ENCODE measurements at places on chromosomes 7 and 10.

DNA sequence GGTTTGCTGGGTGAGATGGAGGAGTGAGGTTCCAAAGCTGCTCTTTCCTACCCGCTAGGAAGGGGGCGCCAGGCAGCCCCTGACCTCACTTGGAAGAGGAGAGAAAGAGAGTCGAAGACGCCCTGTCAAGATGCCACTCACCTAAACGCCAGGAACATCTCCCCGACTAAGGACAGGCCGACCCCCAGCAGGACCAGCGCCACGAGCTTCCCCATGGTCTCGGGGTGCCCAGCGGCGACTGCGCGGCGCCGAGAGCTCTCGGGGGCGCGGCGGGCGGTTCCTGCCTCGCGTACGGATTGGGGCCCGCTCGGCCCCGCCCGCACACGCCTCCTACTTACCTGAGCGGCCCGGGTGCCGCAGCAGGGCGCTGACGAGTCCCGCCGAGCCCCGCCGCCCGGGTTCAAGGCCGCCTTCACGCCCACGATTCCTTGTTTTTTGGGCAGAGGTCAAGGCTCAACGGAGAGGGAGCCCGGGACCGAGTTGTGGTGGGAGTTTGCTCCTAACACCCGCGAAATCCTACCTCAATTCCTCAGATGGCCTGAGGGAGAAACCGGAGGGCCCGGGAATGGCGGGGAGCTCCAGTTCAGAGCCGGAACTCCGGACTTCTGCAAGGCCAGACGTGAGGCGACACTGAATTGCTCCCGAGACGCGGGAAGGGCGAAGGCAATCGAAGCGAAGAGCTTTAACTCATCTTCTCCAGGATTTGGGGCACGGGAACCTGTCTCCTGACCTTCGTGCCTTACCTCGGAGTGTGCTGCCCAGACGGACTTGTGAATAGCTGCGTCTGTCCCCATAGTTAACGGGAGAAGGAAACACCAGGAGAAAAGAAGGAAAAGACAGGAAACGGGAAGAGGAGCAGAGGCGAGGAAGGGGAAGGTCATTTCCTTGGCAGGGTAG lies at the start of gene PON3:
PON3 (minus strand) TSS at position 240 of the 897 bp plus-strand sequence; CDS start at position 215, 25 bp downstream.
- no peak within 1 kb of the TSS for H3K27ac ChIP-seq
- peak within 1 kb of the TSS; percentile 65 for H3K4me3 ChIP-seq
- no peaks in the 10 kb centered on the region for H3K36me3 ChIP-seq
- no peaks in the 10 kb centered on the region for H3K4me1 ChIP-seq
- H3K27me3 ChIP-seq: peaks cover 17% of the 10 kb centered on the region
- DNase-seq: peak; percentile 77

- no peaks in the 10 kb centered on the region for H3K4me1 ChIP-seq
- no peak overlapping the region for H3K27ac ChIP-seq
- no peak for DNase-seq
- no peak overlapping the region for H3K4me3 ChIP-seq
- no peaks in the 10 kb centered on the region for H3K27me3 ChIP-seq
These were observed 41.4 kb upstream of the GHITM start for GRCh38 chr10:84097787-84098353.

DNA sequence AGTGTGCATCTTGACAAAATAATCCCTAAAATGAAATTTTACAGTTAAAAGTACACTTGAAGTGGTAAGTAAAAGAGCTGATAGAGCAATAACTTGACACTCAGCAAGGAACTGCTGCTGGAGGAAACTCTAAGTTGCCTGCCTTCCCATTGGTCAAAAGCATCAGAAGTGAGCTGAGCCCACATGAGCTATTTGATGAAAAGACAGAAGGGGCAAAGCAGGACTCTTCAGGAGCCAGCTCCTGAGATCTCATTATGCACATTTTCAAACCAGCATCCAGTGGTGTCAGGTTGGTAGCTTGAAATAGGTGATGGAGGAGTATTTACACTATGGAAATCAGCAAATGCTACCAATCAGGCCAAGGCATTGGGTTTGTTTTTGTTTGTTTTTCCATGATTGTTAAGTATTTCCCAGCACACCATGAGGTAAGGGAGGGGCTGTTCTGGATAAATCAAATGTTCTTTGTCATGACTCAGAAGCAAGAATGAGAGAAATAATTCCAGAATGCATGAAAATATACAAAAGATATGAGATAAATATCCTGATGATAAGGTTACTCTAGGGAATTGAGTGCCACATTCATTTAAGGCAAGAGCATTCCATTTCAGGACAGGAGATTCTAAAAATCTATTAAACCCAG lies 316.6 kb downstream of the SNX13 start:
- no peaks in the 10 kb centered on the region for H3K27me3 ChIP-seq
- H3K4me1 ChIP-seq: peaks cover 27% of the 10 kb centered on the region
- H3K36me3 ChIP-seq: no peaks in the 10 kb centered on the region
- H3K4me3 ChIP-seq: no peak overlapping the region
- DNase-seq: no peak

DNA sequence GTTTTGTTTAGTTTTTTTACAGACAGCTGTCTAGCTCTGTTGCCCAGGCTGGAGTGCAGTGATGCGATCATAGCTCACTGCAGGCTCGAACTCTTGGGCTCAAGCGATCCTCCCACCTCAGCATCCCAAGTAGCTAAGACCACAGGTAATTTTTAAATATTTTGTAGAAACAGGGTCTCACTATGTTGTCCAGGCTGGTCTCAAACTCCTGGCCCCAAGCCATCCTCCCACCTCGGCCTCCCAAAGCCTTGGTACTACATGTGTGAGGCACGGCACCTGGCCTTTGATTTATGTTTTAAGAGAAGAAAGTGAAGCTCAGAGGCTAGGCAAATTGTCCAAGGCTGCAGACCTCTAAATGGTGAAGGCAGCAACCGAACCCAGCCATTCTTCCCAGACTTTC lies 98.6 kb upstream of the SVIL start:
- H3K27ac ChIP-seq: no peak overlapping the region
- H3K4me3 ChIP-seq: no peak overlapping the region
- H3K4me1 ChIP-seq: peaks cover 6% of the 10 kb centered on the region
- DNase-seq: no peak
- H3K27me3 ChIP-seq: no peaks in the 10 kb centered on the region

DNA sequence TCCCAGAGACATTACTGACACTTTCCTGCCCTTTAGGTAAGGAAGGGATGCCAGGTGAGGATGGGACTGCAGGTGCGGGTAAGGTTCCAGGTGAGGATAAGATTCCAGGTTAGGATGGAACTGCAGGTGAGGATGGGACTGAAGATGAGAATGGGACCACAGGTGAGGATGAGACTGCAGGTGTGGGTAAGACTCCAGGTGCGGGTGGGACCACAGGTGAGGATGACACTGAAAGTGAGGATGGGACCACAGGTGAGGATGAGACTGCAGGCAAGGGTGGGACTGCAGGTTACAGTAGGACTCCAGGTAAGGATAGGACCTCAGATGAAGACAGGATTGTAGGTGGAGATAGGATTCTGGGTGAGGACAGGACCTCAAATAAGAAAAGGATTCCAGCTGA lies 322.3 kb downstream of the WDR37 start:
- no peaks in the 10 kb centered on the region for H3K27me3 ChIP-seq
- no peaks in the 10 kb centered on the region for H3K4me1 ChIP-seq
- no peak for DNase-seq
- no peaks in the 10 kb centered on the region for H3K36me3 ChIP-seq

GRCh38 chr7:157255201-157255606 lies 81.6 kb upstream of the DNAJB6 start:
- H3K27ac ChIP-seq: no peak overlapping the region
- no peak overlapping the region for H3K4me3 ChIP-seq
- H3K36me3 ChIP-seq: peaks cover 65% of the 10 kb centered on the region
- DNase-seq: no peak
- no peaks in the 10 kb centered on the region for H3K27me3 ChIP-seq
- no peaks in the 10 kb centered on the region for H3K4me1 ChIP-seq

- no peaks in the 10 kb centered on the region for H3K36me3 ChIP-seq
- no peaks in the 10 kb centered on the region for H3K4me1 ChIP-seq
- H3K27me3 ChIP-seq: peaks cover 52% of the 10 kb centered on the region
- peak; percentile 50 for DNase-seq
- no peak overlapping the region for H3K27ac ChIP-seq
These were observed 1.6 kb upstream of the ADAP1 start for GRCh38 chr7:956031-956430.
